Activated CD4-positive, alpha-beta T cell treated with anti-CD3 and anti-CD28 coated beads, Interleukin-2, amount 50 U/mL, for 1 hour (primary cell): ENCODE measurements at places on chromosomes 12 and 14.

- no peak for DNase-seq
Observed at GRCh38 chr12:67388331-67389138, 119.4 kb downstream of the CAND1 start.

DNA sequence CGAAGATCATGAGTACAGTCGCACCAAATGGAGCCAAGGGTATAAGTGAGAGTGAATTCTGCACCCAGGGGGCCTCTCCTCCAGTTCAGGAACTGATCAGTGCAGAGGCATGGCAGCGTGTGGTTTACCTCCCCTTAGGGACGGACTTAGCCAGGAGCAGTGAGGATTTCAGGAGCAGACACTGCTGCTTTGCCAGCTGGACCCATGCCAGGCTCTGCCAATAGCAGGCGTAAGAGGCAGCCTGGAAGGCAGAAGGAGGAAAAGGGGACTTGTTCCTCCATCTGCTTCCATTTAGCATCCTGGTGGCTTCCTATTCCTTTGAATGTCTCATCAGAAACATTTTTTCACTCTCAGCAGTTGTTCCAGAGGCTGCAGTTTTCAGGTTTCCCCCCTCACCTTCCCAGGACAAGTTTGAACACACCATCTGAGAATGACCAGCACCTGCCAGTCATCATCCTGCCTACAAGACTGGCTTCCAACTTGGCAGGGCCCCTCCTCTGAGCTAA lies 137.0 kb upstream of the LMNTD1 start:
- no peak for DNase-seq

DNA sequence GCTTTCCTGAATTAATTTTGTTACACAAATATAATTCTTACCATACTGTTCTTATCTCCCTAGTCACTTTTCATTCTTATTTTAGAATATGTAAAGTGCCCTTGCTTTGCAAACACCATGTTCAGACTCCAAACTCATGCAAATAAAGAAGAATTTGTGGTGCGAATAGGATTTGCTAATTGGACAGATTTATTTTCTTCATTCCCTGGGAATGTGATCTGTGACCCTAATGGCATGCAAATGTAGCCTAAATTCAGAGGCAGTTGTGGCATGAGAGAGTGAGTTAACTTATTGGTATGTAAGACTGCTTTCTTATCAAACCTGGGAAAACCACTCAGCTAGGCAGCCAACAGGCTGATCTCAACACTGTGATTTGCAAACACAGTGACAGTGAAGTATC lies 10.0 kb downstream of the CAPZA3 start:
- no peak for DNase-seq

DNA sequence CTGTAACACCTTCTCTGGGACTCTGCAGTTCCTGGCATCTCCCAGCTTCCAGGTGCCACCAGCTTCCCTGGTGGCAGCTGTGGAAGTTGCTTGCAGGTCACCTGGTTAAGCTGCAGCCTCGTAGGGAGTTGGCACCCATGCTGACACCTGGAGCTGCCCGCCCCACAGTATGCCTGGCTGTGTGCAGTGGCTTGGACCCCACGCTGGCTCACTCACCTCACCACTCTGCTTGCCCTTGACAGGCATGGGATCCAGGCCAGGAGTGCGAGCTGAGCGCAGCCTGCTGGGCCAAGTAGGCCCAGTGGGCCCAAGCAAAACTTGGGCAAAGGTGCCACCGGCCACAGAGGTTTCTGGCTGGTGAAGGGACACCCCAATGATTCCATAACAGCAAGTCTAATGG lies 48.5 kb downstream of the EGLN3 start:
- no peak for DNase-seq

DNA sequence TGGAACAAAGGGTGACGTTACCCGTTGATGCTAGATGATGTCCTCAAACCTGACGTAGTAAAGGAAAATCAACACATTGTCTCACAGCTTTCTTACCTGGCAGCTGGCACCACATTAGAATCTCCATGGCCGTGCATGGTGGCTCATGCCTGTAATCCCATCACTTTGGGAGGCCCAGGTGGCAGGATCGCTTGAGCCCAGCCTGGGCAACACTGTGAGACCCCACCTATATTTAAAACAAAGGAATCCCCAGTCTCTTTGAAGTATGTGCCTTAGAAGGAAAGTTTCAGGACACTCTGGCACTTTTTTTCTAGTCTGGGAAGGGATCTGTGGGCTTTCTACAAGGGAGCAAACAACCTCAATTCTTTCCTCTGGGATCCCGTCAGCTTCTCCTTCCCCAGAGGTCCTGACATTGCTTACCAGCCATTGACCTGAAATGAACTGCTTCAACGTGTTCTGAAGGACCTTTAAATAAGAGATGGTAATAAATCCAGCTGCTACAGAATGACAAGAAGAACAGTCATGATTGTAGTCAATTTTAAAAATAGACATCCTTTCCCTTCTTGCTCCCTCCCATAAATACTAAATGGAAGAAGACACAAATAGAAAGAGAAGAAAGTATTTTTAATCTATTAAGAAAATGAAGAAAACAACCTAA lies 33.7 kb upstream of the TTC7B start:
- no peak for DNase-seq

- no peak for DNase-seq
Observed at GRCh38 chr12:11497995-11498394, 102.6 kb upstream of the PRB2 start.

DNA sequence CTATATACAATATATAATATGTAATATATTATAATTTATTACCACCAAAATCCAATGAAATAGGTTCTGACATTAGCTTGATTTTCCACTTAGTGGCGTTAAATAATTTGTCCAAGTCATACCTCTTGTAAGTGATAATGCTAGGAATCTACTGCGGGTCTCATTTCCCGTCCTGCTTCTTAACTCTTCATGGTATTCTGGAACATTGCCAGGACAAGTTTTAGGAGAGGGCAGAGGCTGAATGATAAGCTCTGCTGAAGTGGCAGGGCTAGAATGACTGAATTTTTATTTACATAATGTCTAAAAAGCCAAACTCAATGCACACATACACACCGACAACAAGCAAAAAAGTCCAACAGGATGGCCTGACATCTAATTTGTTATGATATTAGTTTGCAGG lies 70.4 kb upstream of the PTPRQ start:
- DNase-seq, result no peak

GRCh38 chr14:54186821-54187763 lies 209.7 kb upstream of the CDKN3 start:
- DNase-seq, result no peak

DNA sequence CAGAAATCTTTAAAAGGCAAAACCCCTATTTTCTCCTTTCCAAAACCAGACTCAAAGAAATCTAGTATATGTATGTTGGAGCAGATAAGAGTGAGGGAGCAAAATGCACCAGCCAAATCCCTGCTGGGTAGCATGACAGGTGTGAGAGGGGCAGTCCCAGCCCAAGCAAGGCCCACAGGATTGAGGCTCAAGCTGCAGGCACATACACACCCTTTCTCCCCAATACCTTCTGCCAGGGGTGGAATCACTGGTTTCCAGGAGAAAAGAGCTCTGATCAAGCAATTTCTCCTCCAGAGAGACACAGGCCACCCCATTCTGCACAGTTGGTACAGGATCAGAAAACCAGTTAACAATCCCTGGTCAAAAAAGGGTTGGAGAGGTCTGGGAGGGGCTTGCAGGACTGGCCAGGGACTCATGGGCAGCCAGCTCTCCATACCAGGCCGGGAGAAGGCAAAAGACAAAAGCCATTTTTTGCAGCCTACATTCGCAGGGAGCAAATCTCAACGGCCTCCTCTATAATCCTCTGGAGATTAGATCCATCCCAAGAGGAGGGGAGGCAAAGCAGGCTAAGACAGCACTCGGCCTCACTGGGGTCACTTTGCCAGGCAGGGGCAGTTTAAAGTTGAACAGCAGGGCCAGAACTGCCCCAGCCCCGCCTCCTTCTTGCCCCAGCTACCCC lies 2.1 kb downstream of the KMT2D start:
- no peak for DNase-seq

- DNase-seq, result no peak
Observed at GRCh38 chr14:36129181-36129580, 47.3 kb downstream of the PTCSC3 start.
